GM23248 (cell line): ENCODE measurements at places on chromosomes 7 and 10.

DNA sequence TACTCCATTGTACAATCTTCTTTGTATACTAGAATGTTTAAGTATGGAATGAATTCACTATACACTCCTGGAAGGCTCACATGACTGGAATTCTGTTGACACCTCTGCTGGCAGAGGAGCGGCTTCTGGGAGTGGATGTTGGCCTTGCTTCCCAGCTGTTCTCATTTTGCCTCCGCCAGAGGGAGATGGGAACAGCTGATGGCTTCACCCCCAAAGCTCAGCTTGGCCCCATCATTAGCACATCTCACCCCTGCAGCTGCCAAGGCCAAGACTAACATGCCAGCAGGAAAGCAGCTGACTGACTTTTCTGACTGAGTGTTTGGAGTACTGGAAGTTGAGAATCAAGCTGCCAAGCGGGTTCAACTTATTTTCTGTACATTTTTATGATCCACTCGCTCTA lies 15.1 kb downstream of the ADAM12 start:
- DNase-seq: peak; percentile 54

DNA sequence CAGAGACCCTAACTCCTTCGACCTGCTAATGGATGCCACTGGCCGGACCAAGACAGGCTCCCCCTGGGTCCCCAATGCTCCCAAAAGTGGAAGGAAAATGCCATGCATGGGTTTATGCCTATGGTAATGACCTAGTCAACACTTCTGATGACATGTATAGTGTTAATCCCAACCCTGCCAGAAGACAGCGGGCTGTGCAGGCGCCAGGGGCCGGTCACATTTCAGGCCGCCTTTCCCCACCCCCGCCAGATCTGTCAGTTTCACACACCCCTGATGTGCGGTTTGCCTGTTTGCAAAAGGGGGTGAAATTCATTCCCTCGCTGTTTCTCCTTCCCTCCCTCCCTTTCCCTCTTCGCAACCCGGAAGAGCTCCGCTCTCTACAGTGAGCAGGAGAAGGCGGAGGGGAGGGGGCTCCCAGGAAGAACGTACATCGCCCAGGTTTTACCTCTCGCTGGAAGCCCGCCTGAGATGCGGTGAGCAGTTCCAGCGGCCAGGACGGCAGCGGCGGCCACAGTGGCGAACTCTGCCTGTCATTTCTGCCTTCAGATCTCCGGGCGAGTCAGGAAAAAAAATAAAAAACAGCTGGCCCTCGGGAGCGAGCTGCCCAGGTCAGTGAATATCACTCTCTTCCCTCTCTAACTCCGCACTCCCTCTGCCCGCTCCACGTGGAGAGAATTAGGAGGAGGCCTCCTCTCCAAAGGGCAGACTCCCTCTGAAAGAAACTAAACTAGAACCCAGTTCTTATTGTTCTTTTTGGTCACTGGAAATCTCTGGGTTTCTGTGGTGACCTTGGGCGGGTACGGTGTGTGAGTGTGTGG lies 9.4 kb upstream of the GATA3 start:
- DNase-seq: no peak

- no peak for DNase-seq
These were observed 115.7 kb downstream of the ICA1 start for GRCh38 chr7:8146106-8146787.

GRCh38 chr10:110175406-110175805 lies 32.0 kb upstream of the MXI1 start:
- DNase-seq: peak; percentile 26

DNA sequence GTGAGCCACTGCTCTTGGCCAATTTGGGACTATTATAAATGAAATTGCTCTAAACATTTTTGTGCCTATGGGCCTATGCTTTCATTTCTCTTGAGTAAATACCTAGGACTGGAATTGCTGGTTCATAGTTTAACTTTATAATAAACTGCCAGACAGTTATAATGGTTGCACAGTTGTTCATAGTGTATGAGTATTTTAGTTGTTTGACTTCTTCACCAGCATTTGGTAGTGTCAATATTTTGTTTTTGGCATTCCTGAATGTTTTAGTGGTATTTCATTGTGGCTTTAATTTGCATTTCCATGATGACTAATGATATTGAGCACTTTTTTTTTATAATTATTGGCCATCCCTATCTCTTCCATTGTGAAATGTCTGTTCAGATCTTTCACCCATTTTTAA lies 29.5 kb downstream of the PLEKHA8 start:
- DNase-seq: peak; percentile 21

- DNase-seq: no peak
These were observed 15.5 kb upstream of the JAZF1 start for GRCh38 chr7:28195910-28196620.

DNA sequence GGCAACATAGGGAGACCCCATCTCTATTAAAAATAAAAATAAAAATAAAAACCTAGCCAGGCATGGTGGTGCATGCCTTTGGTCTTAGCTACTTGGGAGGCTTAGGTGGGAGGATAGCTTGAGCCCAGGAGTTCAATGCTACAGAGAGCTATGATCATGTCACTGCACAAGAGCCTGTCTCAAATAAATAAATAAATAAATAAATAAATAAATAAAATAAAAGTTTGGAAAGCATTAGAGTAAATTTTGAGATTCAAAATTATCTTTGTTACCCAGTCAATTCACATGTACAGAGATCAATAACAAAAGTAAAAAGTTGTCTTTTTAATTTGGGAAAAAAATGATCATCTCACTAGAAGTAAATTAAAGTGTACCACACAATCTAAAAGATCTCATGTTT lies 255.8 kb upstream of the MYO3A start:
- DNase-seq: no peak

DNA sequence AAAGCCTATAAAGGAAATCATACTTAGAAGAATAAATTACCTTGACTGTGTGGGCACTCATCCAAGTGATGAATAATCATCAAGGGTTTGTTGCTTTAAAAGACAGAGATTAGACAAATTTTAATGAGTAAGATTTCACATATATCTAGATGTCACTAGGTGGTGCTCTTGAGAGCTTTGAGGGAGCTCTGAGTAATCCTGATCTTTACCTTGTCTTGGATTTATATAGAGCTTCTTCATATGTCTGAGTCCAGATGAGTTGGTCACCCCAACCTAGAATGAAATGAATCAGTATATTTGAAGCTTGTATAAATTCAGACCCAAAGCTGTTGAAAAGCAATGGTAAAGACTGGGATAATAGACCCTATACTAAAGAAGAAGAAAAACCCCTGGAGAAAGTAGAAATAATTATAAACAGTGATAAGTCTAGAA lies 3.7 kb downstream of the AGR2 start:
- peak; percentile 84 for DNase-seq

- no peak for DNase-seq
These were observed 252.4 kb upstream of the GHITM start for GRCh38 chr10:83886871-83887270.

- DNase-seq: no peak
These were observed 155.8 kb upstream of the TAC1 start for GRCh38 chr7:97576043-97576442.

DNA sequence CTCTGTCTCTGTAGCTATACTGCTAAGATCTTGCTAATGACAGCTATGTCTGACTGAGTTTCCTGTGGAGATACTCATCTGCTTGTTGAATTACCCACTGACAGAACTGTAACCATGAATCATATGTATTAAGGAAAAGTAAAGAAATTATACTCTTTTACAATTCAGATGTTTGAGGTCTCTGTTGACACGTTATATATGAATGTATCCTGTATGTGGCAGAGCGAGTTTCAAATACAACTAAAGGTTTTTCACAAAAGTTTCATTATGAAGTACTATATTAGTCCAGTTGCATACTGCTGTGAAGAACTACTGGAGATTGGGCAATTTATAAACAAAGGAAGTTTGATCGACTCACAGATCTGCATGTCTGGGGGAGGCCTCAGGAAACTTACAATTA lies 232.5 kb downstream of the CDK14 start:
- DNase-seq: peak; percentile 59

GRCh38 chr10:66862687-66863258 lies 63.1 kb upstream of the LRRTM3 start:
- no peak for DNase-seq
